Stimulated activated CD8-positive, alpha-beta memory T cell treated with anti-CD3 and anti-CD28 coated beads, Interleukin-4, amount 100 ng/mL, for 4 hours (primary cell): ENCODE measurements at places on chromosomes 16 and 17.

DNA sequence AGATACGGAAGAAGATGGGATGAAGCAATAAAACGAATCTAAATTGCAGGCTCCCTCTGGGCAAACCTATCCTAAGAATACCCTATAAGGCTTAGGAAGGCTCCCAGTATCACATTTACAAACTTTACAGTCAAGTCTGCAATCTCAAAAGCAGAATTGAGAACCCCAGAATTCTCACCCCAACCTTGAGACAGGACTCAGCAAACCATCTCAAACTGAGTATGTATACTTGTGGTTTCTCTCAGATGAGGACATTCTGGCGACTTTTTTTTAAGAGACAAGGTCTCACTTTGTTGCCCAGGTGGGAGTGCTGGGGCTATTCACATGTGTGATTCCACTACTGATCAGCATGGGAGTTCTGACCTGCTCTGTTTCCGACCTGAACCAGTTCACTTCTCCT lies 19.3 kb upstream of the ITGA2B start:
- DNase-seq, result no peak

- DNase-seq, result no peak
These were observed 3.5 kb upstream of the BCL6B start for GRCh38 chr17:7019367-7019766.

- no peak for DNase-seq
These were observed 3.3 kb downstream of the XYLT2 start for GRCh38 chr17:50349243-50349600.

- no peak for DNase-seq
These were observed 96.3 kb upstream of the ZNF469 start for GRCh38 chr16:88286301-88286923.
